Activated CD8-positive, alpha-beta memory T cell treated with anti-CD3 and anti-CD28 coated beads, Interleukin-2, amount 10 ng/mL, durations not matched to agents 7 days and 5 days (primary cell): ENCODE measurements at places on chromosomes 7 and 10. TPM values are rescaled to one million over a fixed set of nuclear protein-coding genes. Genes with fewer than 3 reads are reported as not detected.

Gene NRG3
- not detected for total RNA-seq

DNA sequence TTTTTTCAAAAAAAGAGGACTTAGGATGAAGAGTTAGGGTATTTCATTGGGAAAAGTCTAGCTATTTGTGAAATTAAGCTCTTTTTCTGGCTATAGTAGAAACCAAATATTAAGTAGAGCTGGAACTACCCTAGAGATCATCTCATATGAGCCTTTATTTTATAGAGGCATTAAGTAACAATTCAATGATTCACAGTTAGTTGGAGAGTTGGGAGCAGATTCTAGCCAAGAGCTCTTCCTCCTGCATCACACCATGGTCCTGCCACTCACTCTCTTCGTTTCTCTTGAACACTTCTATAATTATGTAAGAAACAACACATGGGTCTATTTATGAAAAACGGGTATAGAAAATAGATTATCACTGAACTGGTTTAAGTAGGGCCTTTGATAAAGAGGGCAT, 76.1 kb upstream of the ANK3 start:
- H3K27me3 ChIP-seq: no peaks in the 10 kb centered on the region
- H3K27ac ChIP-seq: no peak overlapping the region
- H3K36me3 ChIP-seq: no peaks in the 10 kb centered on the region
- H3K4me3 ChIP-seq: no peak overlapping the region
- no peak for DNase-seq

DNA sequence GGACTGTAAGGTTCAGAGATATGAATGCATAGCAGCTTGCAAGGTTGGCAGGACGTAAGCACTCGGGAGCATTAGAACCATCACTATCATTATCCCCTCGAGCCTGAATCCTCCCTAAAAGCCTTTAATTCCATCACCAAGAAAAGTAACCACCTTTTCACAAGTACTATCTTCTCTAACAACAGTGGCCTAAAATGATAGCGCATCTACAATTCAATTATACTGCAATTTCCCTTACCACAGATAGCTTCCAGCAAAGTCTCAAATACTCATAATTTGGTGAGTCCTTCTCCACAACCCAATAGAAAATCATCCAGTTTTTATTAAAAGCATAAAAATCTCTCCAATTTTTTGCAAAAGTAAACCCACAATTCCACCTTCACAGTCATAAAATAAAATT, 42.0 kb downstream of the COL1A2 start:
- H3K4me1 ChIP-seq: no peaks in the 10 kb centered on the region
- H3K27ac ChIP-seq: no peak overlapping the region
- H3K4me3 ChIP-seq: no peak overlapping the region

DNA sequence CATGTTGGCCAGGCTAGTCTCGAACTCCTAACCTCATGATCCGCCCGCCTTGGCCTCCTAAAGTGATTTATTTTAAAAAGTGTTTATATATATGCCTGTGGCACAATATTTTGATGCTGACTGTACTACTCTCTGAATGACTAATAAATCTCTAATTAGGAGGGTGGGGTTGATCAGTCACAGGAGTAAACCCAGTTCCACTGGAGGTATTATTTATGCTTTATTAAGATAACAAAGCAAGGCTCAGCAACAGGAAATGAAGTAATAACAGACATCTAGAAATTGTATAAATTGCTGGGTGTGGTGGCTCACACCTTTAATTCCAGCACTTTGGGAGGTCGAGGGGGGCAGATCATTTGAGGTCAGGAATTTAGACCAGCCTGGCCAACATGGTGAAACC, 26.0 kb upstream of the MCU start:
- H3K27ac ChIP-seq: no peak overlapping the region
- H3K27me3 ChIP-seq: peaks cover 5% of the 10 kb centered on the region
- no peaks in the 10 kb centered on the region for H3K36me3 ChIP-seq
- DNase-seq: no peak
- no peak overlapping the region for H3K4me3 ChIP-seq

GRCh38 chr7:55240418-55241142, 124.6 kb upstream of the LANCL2 start:
- no peak overlapping the region for H3K27ac ChIP-seq
- peaks cover 26% of the 10 kb centered on the region for H3K27me3 ChIP-seq
- H3K36me3 ChIP-seq: no peaks in the 10 kb centered on the region
- no peak overlapping the region for H3K4me3 ChIP-seq

DNA sequence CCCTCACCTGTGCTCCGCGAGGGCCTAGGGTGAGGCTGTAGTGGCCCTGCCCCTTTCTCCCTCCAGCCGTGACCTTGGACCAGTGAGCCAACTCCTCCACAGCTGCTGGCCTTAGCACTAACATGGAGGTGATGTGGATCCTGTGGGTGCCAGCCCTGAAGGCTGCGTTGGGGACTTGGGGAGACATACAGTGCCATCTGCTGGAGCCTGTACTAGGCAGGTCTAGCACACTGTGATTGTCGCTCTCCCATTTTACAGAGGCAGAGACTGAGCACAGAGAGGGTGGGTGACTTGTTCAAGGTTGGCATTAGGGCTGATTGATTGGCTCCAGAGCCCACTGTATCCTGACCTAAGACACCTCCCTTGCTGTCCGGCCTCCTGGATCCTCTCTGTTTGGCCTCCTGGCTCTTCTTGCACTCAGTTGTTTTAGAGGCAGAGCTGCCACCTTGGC, 37.6 kb downstream of the PRF1 start:
- H3K27ac ChIP-seq: no peak overlapping the region
- no peaks in the 10 kb centered on the region for H3K36me3 ChIP-seq
- no peaks in the 10 kb centered on the region for H3K27me3 ChIP-seq
- H3K4me1 ChIP-seq: peaks cover 24% of the 10 kb centered on the region
- H3K4me3 ChIP-seq: no peak overlapping the region
- DNase-seq: no peak
